ENCODE measurements at places on chromosomes 5 and 9.
A peak's percentile ranks its signal among the peaks of the same experiment; 100 is the strongest.

- no peak for DNase-seq
Measured at GRCh38 chr5:108143581-108143980, 238.3 kb downstream of the FBXL17 start.

- peak; percentile 96 for DNase-seq
Measured at GRCh38 chr9:33229359-33230114, 10.4 kb upstream of the SPINK4 start.

- DNase-seq, result peak; percentile 71
Measured at GRCh38 chr9:108850293-108850897, 5.4 kb downstream of the ACTL7B start.

- DNase-seq, result peak; percentile 65
Measured at GRCh38 chr9:116471093-116471906, 215.8 kb upstream of the TRIM32 start.

- peak; percentile 97 for DNase-seq
Measured at GRCh38 chr5:88551724-88552345, 283.2 kb upstream of the TMEM161B start.

GRCh38 chr5:160605266-160605665, 183.6 kb downstream of the PTTG1 start:
- DNase-seq, result no peak

DNA sequence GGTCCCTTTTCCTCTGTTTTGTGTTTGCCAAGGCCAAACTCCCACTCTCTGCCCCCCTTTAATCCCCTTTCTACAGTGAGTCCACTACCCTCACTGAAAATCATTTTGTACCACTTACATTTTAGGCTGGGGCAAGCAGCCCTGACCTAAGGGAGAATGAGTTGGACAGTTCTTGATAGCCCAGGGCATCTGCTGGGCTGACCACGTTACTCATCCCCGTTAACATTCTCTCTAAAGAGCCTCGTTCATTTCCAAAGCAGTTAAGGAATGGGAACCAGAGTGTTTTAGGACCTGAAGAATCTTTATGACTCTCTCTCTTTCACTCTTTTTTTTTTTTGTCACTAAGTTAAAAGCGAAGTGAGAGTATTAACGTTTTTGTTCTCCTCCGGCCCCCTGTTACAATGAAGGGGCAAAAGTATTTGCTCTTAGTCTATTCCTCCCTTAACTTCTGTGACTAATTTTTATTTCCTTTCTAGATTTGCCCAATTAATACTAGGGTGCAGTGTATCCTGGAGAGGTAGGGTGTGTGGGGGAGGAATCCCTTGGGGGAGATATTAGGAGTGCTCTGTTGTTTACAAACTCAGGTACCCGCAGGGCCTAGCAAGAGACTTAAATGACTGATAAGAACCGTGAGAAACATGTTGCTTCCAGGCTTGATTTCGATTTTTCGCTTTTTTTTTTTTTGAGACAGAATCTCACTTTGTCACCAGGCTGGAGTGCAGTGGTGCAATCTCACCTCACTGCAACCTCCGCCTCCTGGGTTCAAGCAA, 14.7 kb downstream of the GM2A start:
- DNase-seq, result no peak

GRCh38 chr5:123429993-123430392, 6.8 kb upstream of the CEP120 start:
- no peak for DNase-seq

DNA sequence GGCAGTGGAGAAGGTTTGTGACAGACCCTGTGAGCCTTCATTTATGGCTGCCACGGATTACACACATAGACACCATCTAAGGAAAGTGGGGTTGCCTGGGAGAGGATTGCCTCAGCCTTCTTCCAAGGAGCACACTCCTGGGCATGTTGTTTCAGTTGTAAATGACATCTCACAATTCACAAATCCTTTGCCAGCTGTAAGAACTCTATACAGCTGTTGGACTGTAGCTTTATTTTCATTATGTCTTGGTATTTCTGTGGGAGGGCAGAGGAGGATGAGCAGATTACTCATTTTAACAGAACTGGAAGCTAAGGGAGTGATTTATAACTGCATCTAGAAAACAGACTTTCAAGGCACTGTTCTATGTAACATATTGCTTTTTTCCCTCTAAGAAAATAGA, 25.6 kb downstream of the MELK start:
- no peak for DNase-seq

- no peak for DNase-seq
Measured at GRCh38 chr9:13750061-13750460, 470.6 kb upstream of the MPDZ start.

DNA sequence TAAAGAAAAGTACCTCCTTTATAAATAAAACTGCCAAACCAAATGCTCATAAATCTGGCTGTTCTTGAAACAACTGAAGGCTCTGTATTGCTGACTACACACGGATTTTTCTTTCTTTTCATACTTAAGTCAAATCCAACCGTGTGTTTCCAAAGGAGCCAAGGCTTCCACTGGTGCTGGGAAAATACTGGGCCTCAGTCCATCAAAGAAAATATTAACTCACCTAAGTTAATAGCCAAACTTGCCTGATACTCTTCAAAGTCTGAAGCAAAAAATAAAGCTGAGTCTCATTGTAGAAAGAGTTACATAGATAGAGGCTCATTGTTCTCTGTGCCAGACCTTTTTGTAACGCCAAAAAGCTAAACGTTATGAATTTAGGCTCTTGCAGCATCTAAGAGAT, 350.4 kb upstream of the CDH9 start:
- DNase-seq, result no peak

DNA sequence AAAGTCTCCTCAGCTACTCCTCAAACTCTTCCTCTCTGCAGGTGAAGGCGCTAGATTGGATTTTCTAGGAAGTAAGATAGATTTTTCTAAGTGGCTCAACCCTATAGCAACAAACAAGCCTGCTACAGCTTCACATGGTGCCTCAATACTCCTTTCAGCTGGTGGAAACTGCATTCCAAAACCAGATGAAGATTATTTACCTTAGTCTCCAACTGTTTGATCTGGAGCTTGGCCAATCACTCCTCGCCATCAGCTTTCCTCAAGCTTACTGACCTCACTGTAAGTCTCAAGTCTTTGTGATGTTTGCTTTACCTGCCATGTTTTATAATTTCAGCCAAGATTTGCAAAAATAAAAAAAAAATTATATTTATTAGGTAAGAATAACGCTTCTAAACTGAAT, 622.4 kb downstream of the CHSY3 start:
- no peak for DNase-seq

- DNase-seq, result no peak
Measured at GRCh38 chr5:99176186-99176585, 247.4 kb upstream of the CHD1 start.

GRCh38 chr9:123475407-123475806, 119.4 kb downstream of the CRB2 start:
- DNase-seq, result peak; percentile 51

DNA sequence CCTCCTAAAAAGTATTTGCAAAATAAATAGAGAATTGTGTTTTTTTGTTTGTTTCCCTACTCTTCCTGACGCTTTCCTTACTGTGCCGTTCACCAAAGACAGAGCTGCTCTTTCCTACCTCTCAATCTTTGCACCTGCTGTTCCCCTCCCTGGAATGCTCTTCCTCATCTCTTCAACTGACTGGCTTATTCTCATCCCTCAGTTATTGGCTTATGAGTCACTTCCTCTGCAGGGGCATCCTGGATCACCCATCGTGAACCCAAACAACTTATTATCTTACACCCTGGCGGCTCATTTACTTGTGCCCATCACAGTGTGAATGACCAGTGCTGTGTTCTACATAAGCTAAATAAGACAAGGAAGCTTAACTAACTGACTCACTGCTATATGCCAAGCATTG, 36.1 kb upstream of the CCNG1 start:
- peak; percentile 24 for DNase-seq

GRCh38 chr9:5721279-5722087, 92.6 kb downstream of the RIC1 start:
- DNase-seq, result peak; percentile 71

GRCh38 chr5:150746-151145, 40.5 kb upstream of the LRRC14B start:
- no peak for DNase-seq

DNA sequence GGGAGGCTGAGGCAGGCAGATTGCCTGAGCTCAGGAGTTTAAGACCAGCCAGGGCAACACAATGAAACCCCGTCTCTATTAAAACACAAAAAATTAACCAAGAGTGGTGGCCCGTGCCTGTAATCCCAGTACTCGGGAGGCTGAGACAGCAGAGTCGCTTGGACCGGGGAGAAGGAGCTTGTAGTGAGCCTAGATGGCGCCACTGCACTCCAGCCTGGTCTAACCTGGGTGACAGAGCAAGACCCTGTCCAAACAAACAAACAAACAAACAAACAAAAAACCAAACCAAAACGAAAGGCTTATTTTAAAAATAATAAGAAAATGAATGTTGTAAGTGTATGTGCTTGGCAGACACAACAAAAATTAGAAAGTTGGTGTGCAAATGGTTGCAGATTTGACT, 536.3 kb upstream of the PTPRD start:
- DNase-seq, result peak; percentile 17

GRCh38 chr9:16704116-16705110, 166.1 kb downstream of the BNC2 start:
- peak; percentile 76 for DNase-seq

- no peak for DNase-seq
Measured at GRCh38 chr5:126460459-126460858, 37.2 kb downstream of the GRAMD2B start.

- DNase-seq, result no peak
Measured at GRCh38 chr9:98927724-98928123, 16.0 kb upstream of the COL15A1 start.

GRCh38 chr5:132233081-132233480, 5.4 kb upstream of the P4HA2 start:
- no peak for DNase-seq

DNA sequence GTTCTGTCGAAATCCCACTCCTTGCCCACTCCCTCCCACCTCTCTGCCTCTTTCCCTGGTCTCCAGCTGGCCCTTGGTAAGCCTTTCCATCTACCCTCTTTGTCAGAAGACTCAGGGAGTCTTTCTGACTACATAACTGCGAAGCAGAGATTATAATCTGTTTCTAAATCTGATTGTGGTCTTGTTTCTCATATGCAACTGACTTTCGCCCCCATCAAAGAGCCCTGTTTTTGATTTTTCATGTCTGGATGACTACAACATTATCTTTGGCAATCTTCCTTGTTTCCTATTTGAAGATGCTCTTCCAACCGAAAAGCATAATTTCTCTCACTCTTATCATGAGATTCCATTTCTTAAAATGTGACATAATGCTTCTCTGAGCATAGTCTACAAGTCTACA, 218.2 kb upstream of the ADAMTSL1 start:
- DNase-seq, result peak; percentile 46

DNA sequence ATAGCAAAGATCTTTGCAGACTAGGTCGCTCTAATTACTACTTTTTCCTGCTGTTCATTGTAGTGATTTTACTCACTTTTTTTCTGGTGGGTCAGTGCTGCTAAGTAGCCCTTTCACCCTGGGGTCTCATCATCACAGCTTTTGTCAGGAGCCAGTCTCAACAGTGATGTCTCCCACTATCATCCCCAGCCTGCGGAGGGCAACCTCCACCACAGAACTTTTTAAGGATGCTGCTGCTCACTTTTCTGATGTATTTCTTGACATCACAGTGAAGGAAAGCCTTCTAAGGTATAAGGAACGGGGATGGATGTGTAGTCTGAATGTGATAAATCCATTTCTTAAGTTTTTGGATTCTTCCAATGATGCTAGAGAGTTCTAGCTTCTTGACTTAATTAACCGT, 242.5 kb upstream of the RIOK2 start:
- peak; percentile 60 for DNase-seq

GRCh38 chr5:80711938-80712337, 57.2 kb upstream of the DHFR start:
- peak; percentile 79 for DNase-seq

GRCh38 chr5:125558466-125558865, 812.0 kb upstream of the ZNF608 start:
- DNase-seq, result peak; percentile 29

GRCh38 chr5:6494939-6495338, 46.3 kb downstream of the UBE2QL1 start:
- no peak for DNase-seq

DNA sequence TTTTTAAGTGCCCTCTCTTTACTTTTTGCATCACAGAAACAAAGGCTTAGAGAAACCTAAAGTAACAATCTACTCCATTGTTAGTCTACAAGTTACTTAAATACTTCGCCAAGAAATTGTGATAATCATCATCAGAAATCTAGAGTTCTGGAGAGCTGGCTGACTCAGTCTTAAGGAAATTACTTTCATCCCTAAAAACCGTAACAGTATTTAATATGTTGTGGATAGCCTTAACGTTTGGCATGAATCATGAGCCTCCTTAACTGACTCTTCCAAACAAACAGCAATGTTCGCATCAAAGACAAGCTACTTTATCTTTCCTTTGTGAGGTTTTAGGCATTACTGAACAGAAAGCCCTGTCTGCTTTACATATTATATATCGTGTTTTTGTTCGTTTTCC, 128.7 kb downstream of the NIPBL start:
- no peak for DNase-seq

GRCh38 chr9:121368138-121368522, 1.9 kb downstream of the STOM start:
- no peak for DNase-seq

GRCh38 chr5:158722940-158723339, 376.8 kb downstream of the EBF1 start:
- no peak for DNase-seq

DNA sequence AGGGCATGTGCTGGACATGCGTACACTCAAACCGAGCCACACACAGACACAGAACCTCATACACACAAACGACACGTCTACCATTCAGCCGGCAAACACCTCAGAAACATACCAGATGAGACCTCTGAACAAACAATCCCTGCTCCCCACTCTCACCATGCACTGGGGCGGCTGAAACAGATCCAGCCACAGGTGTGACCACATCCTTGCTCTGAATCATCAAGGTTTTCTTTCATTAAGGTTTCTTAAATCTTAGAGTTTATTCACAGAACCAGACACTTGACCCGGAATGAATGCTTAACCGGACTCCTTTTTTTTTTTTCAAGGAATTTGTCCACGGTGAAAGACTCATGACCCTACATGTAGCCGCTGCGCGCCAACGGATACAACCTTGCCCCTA, 26.2 kb downstream of the TERT start:
- no peak for DNase-seq

DNA sequence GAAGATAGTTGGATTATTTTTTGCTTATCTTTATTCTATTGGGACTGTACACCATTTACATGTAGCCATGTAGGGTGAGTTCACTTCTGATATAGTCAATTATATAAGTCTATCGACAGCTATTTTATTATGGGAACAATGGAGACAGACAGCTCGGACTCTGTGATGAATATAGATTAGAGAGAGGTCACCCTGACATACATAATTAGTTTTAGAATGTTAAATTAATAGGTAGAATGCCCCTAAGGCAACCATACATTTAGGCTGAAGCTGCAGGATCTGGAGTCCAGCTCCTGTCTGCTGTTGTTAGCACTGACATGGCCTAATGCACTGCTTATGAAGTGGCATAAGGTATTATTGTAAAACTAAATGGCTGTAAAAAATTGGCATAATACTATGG, 700.8 kb downstream of the MAT2B start:
- DNase-seq, result peak; percentile 73

GRCh38 chr9:79674052-79674777, 102.5 kb downstream of the TLE4 start:
- peak; percentile 41 for DNase-seq
